Right cardiac atrium (tissue), 5 donors: ENCODE measurements at places on chromosomes 11 and 22. TPM values are rescaled to one million over a fixed set of nuclear protein-coding genes. Genes with fewer than 3 reads are reported as not detected.

DNA sequence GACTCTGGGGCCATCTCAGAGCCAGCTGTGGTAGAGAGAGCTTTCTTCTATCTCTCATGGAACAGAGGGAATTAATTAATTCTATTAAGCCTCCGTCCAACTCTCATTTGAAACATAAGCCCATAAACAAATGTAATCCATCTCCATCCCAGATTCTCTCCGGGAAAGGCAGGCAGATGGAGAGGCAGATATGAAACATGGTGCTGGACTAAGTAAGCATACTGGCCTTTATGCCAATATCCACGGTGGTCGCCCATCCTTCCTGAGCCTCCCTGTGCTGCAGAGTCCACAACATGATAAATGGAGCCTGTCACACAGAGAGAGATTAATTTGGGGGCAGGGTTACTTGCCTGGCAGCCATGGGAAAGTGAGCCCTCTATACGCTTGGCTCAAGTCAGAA, 44.8 kb downstream of the PRR5L start:
- DNase-seq, result no peak

GRCh38 chr11:70202920-70203750, at the start of gene FADD:
Gene FADD, plus strand, starts transcription at chr11:70203296. Its CDS starts 164 bp downstream, at chr11:70203460.
- peak; percentile 96 for DNase-seq

GRCh38 chr11:122023614-122024250, 92.3 kb downstream of the BLID start:
- no peak for DNase-seq

DNA sequence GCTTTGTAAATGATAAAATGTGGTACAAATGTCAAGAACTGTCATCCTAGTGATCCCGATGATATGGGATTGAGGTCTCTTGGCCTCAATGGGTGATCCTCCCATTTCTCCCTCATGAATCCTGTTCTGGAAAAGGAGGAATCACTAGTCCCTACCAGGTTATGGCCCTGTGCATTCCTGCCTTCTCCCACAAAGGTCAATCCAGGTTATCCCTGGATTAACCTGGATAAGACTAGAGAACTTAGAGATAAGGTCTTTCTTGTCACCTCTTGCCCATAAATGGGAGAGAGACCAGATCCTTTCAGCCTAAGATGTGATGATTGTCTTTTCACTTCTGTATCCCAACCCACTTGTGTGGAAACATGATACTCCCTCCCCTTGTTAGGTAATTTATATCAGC, 396.7 kb downstream of the BUD13 start:
- no peak for DNase-seq

- no peak for DNase-seq
Observed at GRCh38 chr11:12174477-12175143, 64.2 kb downstream of the MICAL2 start.

- no peak for DNase-seq
Observed at GRCh38 chr11:110317516-110317932, 21.1 kb upstream of the RDX start.

GRCh38 chr11:1304380-1304779, 5.1 kb downstream of the TOLLIP start:
- no peak for DNase-seq

- no peak for DNase-seq
Observed at GRCh38 chr22:27970596-27971220, 51.7 kb upstream of the PITPNB start.

DNA sequence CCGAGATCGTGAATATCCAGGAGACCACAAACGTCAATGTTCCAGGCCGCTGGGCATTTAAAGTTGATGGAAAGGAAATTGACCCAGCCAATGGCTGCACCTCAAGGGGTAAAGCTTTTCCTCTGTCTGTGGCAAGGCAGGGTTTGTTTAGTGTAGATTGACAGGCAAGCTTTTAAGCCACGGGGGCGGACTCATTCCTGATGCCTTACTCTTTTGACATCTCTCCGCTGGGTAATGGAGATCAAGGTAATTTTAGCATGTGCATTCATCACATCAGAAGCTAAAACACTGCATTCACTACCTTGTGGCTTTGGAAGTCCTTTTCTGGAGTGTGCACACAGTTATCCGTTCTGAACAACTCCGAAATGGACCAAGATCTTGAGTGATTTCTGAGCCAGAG, 12.6 kb downstream of the TECTA start:
- no peak for DNase-seq

DNA sequence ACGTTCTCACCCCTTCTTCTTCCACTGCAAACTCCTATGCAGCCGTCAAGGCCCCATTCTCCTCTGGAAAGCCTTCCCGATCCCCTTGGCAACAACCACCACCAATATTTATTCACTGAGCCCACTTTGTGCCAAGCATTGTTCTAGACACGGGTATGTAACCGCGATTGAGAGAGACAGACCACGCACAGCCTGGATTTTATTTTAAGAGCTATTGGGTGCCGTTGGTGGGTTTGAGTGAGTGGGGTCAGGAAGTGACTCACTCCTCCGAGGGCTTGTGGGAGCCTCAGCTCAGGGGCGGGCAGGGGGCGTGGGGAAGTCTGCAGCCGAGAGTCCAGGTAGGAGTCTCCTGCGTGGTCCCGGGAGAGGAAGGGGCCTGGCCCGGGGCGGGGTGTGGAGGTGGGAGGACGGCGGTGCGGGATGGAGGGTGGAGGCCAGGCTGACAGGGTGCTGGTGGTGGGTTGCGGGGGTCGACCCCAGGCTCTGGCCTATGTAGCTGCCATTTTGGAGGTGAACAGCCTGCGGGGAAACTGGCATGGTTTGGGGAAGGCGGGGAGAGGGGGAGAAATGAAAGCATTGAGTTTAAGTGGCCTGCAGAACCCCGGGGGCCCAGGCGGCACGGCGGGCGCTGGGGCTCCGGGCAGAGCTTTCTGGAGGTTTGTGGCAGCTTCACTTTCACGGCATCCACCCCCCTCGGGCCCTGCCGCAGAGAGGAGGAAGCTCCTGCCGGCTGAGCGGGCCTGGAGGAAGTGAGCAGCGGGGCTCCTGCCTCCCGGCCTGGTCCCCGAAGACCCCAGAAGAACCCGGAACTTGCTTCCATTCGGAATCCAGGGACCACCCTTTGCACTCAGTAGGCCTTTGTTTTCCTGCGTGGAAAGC, 547 bp downstream of the PARVG start:
- no peak for DNase-seq

- no peak for DNase-seq
Observed at GRCh38 chr11:47413908-47414684, 5.7 kb downstream of the SLC39A13 start.

DNA sequence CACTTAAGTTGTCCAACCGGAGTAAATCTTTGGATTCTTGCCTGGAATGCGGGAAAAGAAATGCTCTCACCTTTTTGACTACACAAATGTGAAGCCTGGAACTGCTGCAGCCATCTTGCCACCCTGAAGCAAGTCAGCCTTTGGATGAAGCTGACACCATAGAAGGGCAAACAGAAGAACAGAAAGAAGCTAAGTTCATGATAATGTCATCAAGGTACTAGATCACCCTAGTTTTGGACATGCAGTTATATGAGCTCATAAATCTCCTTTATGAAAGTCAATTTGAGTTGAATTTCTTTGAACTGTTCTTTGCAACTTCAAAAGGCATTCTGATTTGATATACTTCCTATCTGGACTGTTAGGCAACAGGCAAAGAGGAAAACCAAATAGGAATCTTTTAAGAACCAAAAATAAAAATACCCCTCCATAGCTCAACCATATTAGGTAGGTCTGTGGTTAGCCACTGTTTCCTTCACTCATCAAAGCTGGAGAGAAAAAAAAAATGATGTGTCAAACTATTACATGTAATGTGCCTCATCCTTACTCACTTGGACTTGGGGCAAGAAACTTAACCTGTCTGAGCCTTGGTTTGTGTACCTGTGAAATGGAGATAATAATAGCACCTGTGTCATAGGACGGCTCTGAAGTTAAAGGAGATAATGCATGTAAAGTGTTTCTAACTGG, 91.9 kb downstream of the WT1 start:
- no peak for DNase-seq

Gene TPBGL
- 0.09 TPM for total RNA-seq

Gene YWHAH
- 79.9 TPM for total RNA-seq

Gene SCGB1C1
- not detected for total RNA-seq

Gene VSIG10L2
- not detected for total RNA-seq

Gene APOL5
- total RNA-seq, result not detected

Gene APOL4
- 7.2 TPM for total RNA-seq

Gene GPHA2
- not detected for total RNA-seq

Gene WT1
- 1.8 TPM for total RNA-seq
